Umbilical cord (tissue), 2 donors: ENCODE measurements at places on chromosomes 13 and 19.

- peak; percentile 91 for DNase-seq
These were observed 3.6 kb downstream of the PRMT1 start for GRCh38 chr19:49680421-49681351.

DNA sequence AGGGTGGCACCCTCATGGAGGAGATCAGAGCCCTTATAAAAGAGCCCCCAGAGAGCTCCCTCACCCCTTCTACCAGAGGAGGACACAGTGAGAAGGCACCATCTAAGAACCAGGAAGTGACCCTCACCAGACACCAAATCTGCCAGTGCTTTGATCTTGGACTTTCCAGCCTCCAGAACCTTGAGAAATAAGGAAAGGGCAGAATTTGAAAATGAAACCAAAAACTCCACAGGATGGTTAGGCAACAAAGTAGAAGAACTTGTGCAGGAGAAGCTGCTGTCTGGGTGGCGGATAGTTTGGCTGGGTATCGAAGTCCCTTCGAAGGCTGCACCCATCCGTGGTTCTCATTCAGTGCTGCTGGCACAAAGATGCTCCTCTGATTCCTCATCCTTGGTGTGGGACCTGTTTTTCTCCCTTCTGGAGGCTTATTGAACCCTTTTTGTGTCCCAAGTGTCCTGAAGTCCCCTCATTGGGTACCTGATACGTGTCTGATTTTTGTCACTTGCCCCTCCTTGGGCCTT is 130.8 kb downstream of the KDM4B start:
- DNase-seq: no peak

DNA sequence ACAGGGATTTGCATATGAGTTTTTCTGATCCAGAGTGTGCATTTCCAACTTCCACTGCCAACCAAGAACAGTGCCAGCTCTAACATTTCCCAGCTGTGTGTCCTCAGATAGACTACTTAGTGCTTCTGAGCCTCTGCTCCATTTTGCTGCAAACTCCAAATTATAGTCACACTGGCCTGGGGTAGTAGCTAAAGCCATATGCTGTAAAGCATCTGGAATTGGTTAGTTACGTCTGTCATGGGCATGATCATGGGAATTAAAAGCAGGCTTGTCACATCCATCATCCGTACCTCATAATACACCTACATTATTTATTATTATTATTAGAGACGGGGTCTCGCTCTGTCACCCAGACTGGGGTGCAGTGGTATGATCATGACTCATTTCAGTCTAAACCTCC is 7.1 kb downstream of the ELAVL3 start:
- no peak for DNase-seq

- DNase-seq: peak; percentile 59
These were observed 1.2 kb downstream of the ZFP36 start for GRCh38 chr19:39407660-39408391.

GRCh38 chr19:38252941-38253691 is 3.1 kb downstream of the PPP1R14A start:
- no peak for DNase-seq

DNA sequence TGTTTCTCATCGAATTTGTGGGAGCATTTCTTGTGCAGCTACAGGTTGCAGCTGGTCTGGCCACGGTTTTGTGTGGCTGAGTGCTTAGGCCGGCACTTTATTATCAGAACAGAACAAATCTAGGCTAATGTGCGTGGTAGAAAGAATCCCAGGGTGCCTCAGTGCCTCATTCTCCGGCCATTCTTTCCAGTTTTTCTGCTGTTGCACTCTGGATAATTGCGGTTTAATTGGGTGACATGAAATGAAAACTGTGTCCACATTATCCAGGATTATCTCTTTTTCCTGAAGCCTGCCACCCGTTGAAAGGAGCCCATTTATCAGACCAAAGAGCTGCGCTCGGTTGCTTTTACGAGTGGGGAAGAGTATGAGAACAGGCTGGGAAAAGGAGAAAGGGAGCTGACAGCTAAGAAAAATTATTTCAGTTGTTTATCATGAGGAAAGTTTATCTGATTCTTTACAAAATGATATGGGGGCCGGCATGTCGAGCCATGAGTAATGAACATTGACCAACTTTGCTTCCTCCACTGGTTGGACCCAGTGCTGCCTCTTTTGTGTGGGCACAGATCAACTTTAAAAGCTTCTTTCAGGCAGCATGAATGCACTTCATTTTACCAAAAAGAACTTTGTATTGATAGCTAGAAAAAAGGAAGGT is 117.0 kb upstream of the SOX21 start:
- DNase-seq: no peak

DNA sequence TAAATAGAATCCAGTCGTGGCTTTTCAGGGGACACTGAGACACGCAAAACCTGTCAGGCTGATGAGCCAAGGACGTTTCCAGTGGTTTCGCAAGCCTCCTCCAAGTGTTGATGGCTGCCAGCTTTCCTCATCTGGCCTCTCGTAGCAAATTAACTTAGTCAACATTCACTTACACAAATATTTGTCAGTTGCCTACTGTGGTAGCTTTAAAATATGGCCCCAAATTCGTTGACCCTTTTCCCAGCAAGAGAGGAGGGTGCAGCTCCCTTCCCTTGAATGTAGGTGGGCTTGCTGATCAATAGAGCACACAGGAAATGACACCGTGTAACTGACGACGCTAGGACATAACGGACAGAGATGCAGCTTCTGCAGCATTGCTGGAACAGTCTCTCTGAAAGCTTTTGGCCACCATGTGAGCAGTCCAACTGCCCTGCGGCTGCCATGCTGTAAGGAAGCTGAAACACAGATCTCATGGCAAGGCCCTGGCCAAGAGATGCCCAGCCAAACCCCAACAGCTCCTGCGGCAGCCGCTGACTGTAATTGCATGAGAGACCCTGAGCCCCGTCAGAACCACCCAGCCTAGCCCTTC is 5.5 kb upstream of the RANBP3 start:
- DNase-seq: no peak

DNA sequence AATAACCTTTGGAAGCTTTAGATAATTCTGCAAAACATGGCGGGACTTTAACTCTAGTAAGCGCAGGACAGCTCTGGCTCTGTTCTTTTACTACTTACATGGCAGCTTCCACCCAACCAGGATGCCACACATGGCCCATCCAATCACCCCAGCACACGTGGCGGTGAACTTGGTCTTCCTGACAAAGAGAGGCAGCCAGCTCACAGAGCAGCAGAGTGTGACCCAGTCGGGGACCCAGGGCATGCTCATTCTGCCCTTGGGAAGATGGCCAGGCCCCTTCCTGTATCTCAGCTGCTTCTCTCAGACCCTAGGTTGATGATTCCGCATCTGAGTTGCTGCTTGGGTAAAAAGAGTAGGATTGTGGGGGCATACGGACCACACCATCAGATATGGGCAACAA is 172.1 kb downstream of the USP12 start:
- DNase-seq: no peak

GRCh38 chr13:111201304-111201940 is 86.3 kb downstream of the ARHGEF7 start:
- no peak for DNase-seq

- DNase-seq: no peak
These were observed 362.4 kb downstream of the DIAPH3 start for GRCh38 chr13:59801107-59801880.

DNA sequence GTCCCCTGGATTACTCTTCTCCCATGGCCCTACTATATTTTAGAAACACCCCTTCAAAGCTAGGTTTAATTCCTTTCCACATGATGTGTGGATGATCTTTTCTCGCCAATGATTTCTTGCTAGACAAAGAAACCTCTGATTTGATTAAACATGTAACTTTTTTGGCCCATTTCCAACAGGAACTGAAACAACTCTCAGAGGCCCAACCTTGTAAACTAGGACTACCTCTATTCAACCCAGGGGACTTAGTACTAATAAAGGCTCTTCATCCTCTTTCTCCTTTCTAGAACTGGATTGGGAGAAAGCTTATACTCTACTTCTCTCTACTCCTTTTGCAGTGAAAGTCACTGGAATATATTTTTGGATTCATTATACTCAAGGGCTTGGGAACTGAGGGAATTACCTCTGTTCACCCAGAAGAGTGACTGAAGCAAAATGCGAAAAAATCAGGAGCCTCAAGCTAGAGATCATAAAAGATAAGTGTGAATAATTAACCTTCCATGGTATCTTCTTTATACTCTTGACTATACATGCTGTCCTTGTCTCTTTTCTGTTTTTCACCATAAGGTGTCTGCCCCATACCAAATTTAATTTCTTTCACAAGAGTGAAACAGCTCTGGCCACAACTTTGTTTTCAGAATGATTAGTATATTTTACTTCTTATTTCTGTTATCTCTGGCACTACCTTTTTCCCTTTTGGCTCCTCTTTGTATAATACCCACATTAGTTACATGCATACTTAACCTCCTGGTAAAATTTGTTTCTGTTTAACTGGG is 977.6 kb downstream of the SLITRK5 start:
- no peak for DNase-seq

- no peak for DNase-seq
These were observed 30.4 kb downstream of the KLF5 start for GRCh38 chr13:73089213-73089612.

DNA sequence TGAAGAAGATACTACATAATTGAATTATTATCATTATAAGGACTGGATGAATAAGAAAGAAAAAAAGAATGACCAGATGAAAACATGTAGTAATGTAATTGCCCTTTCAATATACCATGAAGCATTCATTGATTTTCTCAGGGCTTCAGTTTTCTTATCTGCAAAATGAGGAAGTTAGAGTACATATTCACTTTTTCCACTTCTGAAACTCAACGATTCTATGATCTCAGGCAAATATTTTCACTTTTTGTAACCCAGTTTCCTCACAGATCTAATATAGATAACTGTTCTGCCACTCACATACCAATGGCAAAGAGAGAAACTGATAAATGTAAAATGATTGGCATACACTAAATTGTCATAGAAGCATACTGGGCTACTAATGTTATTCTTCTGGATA is 856.6 kb upstream of the KLHL1 start:
- no peak for DNase-seq

- DNase-seq: no peak
These were observed 75.8 kb upstream of the C13orf46 start for GRCh38 chr13:114049626-114050101.

DNA sequence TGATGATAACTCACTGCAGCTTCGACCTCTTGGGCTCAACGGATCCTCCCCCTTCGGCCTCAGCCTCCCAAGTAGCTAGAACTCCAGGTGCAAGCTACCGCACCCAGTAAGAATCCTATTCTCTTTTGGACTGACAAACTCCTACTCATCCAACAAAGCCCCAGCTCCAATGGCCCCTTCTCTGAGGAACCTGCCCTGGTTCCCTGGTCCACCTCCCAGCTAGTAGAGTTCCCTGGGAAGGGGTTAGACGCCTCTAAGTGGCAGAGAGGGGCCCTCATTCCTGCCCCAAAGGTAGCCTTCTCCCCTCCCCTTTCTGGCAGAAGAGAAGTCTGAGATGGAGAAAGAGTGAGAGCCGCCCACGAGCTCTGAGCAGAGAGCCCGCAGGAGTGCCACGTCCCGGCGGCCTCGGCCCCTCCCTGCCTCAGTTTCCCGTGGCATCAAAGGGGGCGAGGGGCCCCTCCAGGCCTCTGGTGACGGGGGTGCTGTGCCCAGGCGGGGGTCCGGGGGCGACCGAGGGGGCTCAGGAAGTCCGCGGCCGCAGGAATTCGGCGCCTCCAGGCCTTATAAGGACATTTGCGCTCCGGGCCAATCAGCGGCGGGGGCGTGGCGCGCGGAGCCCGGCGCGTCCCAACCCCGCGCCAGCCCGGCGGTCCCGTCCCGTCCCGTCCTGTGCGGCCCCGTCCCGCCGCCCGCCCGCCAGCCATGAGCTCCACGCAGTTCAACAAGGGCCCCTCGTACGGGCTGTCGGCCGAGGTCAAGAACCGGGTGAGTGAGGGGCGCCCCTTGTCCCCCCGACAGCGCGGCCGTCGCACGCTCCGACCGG is at the start of gene CNN2:
CNN2 (plus strand) TSS at position 649 of the 823 bp plus-strand sequence; CDS start at position 703, 54 bp downstream.
- peak; percentile 90 for DNase-seq

GRCh38 chr13:47696674-47697073 is 304.4 kb downstream of the SUCLA2 start:
- no peak for DNase-seq

DNA sequence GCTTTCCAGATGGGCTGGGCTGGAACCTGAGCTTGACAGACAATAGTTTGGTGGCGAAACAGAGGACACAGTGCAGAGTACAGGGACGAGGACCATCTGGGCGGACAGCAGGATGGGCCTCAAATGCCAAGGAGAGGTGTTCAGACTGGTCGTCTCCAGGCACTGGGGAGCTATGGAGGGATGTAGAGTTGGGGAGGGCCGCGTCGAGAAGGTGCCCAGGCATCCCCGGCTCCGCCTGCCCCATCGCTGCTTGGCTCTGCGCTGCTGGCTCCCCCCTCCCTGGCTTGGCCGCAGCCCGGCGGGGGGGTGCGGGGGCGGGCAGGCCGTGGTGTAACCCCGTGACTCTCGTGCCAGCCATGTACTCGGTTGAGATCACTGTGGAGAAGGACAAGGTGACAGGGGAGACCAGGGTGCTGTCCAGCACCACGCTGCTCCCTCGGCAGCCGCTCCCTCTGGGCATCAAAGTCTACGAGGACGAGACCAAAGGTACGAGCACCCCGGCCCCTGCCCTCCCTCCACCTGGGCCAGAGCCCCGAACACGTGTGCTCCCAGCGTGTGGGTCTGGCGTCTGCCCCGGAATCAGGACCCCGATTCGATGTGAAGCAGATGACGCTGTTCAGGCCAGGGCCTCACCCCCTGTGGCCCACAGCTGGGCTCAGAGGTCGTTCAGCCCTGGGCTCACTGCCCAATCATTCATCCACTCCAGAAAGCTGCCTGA is 10.8 kb upstream of the MISP start:
- no peak for DNase-seq

GRCh38 chr19:3769494-3769893 is 2.5 kb downstream of the RAX2 start:
- no peak for DNase-seq

DNA sequence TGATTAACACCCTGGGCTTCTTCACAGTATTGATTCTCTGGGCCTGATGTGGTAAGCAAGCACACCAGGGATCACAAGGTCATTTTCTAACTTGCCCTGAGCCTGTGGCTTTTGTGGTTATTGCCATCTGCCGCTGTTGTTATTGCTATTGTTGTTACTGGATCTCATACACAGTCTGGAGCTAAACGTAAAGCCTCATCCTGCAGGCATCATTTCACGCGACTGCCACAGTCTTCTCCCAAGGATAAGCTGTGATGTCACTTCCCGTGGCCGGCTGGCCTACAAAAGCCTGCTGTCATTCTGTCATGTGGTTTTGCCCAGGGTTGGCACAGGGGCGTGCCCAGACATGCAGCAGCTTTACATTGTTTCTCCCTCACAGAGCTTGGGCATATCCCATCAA is 154.0 kb upstream of the GPR12 start:
- no peak for DNase-seq
